ENCODE measurements at places on chromosomes 2 and 18.

DNA sequence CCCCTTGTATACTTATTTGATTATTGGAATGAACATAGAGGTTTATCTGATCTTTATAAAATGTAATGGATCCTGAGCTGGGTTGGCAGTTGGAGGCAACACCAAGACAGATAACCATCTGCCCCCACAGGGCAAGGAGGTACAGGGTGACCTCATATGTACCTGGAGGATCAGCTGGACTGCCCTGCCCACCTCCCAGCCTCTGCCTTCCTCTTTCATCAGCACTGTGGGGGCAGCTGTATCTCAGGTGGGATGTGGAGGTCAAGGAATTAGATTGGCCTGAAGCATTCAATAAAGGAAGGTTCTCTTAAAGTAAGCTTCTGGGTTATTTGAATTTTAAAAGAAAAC lies 92.6 kb downstream of the LYPD6 start:
- no peak for DNase-seq

- no peak for DNase-seq
Measured at GRCh38 chr18:2412281-2412680, 159.0 kb downstream of the METTL4 start.

- no peak for DNase-seq
Measured at GRCh38 chr2:18690342-18690741, 101.0 kb upstream of the NT5C1B start.

- no peak for DNase-seq
Measured at GRCh38 chr2:112811841-112812306, 24.7 kb downstream of the IL1B start.

DNA sequence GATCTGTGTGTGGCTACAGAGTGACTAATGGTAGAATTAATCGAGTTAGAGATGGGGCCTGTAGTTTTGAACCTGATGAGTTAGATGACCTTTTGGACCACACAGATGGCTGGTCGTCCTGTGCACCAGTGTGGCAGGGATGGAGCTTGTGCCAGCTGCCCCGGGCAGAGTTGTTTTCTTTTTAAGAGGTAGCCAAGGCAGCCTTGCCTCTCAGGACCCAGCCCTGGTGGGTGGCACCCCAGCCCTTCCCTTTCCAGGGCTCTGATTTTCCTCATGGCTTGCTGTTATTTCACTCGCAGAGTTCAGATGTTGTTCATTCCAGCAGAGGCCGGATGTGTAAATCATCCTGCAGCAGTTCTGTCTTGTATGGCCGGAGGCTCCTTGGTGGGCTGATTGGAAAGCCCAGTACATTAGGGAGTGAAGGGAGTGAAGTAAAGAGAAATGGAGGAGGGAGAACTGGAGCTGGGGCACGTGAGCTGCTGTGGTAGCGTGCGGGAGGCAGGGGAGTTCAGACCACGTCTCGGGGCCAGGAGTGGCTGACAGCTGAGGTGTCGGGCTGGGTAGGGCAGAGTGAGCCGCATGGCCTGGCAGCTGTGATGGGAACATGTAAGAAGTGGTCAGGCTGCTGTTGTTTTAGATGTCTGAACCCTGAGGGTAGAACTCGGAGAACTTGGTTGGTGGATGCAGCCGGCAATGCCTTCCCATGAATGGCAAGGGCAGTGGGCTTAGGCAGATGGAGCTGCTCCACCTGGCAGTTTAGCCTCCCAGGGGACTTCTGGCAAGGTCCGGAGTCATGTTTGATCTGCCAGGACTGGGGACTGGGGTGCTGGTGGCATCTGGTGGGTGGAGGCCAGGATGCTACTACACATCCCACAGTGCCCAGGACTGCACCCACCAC lies 28.8 kb downstream of the ASAP2 start:
- peak; percentile 51 for DNase-seq

- no peak for DNase-seq
Measured at GRCh38 chr2:18153741-18154140, 275.3 kb downstream of the KCNS3 start.

DNA sequence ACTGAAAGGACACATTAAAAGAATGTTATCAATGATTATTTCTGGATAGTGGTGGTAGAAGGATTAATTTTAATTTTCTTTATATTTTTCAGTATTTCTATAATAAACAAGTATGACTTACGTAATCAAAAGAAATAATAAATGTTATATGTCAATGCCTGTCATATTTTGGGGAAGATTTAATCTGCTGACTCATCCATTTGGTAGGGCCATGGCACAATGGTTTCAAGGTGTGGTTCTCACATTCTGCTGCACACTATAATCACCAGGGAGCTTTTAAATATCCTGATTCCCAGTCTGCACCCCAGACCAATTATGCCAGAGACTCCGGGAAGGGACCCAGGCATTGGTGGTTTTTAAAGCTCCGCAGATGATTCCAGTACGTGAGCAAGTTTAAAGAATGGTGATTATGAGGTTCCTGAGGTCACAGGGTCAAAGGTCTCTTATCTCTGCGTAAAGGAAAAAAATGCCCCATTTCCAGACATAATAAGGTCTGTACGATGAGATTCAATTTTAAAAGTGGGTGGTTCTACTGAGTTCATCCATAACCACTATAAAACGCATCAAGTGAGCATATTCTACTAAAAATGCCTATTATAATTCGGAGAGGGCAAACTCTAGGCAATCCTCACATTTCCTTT lies 27.2 kb downstream of the WIPF1 start:
- no peak for DNase-seq

DNA sequence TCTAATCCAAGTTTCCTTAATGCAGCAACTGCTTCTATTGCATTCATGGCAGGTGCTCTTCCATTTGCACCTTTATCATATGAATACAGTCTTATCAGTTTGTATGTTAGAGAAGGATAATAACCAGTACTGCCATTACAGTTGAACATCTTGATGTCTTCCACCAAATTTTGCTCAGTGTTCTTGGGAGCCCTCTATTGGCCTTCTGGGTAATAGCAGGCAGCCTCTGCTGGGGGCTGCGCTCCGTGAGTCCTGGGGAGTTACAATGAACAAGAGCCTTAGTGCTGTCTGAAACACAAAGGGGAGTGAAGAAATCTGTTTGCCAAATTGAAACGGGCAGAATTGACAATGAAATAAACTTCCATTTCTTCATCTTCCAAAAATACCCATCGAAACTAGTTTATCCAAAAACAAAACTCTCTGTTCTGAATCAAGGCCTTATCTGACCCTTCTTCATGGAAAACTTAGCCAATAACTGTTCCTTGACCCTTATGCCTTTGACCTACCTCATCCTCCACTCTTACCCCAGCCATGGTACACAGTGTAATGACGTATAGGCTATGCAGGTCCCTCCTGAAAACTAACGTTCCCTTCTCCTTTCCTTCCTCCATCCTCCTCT lies 79.9 kb downstream of the ALK start:
- no peak for DNase-seq

GRCh38 chr2:191797942-191798876 lies 48.7 kb downstream of the CAVIN2 start:
- no peak for DNase-seq

- DNase-seq, result no peak
Measured at GRCh38 chr2:168174756-168175155, 72.6 kb downstream of the STK39 start.

- DNase-seq, result no peak
Measured at GRCh38 chr2:11691076-11691660, 21.2 kb upstream of the NTSR2 start.

DNA sequence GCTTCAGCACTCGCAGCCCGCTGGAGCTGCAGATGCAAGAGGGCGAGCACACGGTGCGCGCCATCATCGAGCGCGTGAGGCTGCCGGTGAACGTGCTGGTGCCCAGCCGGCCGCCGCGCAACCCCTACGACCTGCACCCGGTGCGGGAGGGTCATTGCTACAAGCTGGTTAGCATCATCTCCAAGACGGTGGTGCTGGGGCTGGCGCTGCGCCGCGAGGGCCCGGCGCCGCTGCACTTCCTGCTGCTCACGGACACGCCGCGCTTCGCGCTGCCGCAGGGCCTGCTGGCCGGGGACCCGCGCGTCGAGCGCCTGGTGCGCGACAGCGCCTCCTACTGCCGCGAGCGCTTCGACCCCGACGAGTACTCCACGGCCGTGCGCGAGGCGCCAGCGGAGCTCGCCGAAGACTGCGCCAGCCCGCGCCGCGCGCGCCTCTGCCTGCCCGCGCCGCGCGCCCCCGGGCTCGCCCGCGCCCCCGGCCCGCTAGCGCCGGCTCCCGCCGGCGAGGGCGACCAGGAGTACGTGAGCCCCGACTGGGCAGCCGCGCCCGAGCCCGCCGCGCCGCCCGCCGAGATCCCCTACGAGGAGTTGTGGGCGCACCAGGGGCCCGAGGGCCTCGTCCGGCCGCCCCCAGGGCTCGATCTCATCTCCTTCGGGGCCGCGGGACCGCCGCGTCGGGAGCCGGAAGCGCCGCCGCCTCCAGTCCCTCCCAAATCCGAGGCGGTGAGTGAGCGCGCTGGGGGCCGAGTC lies 11.8 kb downstream of the GAREM2 start:
- peak; percentile 90 for DNase-seq

DNA sequence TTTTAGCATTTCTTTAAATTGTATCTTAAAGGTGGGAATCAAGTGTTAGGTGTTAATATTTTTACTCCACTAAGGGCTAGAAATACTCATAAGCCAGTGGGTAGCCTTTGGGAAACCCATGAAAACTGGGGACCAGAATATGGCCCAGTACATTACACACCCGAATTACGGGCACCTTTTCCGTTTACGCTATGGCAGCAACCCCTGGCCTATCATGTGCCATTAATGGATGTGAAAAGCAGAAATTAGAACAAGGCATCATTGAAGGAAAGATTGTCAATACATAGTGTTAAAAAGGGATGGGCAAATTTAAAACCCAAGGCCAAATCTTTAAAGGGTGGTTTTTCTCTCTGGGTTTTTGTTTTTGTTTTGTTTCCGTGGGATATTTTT lies 781 bp downstream of the FARP2 start:
- no peak for DNase-seq

- DNase-seq, result no peak
Measured at GRCh38 chr18:10895976-10896375, 253.4 kb downstream of the PIEZO2 start.

DNA sequence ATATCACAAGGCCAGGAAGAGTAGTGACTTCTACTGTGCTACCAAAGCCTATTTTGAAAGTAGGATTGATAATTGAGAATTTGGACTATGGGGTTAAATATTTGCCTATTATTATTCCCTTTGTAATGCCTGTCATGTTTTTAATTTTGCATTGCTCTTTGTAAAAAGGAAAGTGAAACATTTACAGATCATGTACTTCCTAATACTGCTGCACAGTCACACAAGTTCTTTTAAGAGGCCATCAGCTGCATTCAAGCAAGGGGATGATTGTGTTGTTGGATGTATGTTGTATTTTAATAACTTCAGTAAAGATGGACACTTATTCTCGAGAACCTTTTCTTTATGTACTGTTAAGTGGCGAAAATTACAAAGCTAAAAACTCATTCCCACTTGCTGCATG lies 70.1 kb downstream of the PLEKHA3 start:
- DNase-seq, result no peak

GRCh38 chr18:45935591-45936335 lies 31.4 kb downstream of the EPG5 start:
- DNase-seq, result no peak

DNA sequence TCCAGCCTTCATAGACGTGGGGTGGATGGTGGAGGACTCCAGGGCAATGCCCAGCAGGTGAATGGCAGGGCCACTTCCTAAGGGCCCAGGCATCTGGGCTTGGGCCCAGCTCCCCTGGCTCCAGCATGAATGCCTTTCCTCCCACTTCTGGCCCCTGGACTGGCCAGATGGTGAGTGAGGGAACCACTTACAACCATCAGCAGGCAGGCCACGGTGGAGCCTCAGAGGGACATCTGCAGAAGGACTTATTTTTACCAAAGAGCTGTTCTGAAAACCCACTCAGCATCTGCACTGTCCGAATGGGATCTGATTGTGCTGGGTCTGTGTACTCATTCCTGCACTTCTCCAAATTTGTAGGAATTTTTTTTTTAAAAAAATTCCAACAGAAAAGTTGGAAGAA lies 69.6 kb downstream of the SNTG2 start:
- no peak for DNase-seq

- no peak for DNase-seq
Measured at GRCh38 chr18:78868330-78869316, 111.0 kb upstream of the SALL3 start.

DNA sequence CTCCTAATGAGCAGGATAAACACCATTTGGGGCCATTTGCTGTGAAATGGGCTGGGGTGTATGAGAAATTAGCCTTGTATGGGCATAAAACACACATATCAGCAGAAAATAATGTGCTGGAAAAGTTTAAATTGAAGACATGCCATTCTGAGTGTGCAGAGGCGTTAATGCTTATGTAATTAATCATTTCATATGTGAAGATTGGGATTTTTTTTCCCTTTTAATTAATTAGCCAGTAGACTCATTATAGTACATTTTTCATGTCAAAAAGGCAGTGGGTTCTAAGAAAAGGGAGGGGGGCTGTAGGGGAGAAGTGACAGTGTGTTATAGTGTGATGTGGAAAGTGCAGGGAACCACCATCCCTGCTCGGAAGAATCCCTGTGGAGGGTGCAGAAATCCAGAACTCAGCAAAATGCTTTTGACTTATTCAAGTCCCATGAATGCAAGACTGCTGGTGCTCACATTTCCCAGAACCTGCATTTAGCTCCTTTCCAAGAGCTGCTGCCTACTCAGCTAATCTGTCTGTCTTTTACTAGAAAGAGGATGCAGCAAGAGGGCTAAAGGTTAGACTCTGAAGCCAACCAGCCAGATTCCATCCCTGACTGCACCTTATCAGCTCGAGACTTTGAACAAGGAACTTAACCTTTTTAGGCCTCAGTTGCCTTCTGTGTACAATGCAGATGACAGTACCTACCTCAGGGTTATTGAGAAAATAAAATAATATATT lies 11.6 kb upstream of the COX7A2L start:
- DNase-seq, result no peak

DNA sequence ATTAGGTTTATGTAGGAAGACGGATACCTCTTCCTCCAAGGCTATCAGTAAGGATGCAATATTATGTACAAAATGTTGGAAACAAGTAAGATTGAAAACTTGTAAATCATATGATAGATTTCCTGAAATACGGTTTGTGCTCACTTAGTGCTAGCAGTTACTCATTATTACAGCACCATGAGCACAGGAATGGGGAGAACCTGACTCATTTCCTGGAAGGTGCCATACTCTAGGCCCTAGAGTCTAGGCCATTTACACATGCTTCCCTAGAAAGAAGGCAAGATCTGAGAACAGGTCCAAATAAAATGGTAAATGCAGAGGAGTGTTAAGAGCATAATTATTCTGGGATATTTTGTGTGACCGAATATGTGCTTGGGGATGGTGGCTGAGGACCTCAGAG lies 467.7 kb upstream of the CELF4 start:
- no peak for DNase-seq

- no peak for DNase-seq
Measured at GRCh38 chr2:178005756-178006155, 66.8 kb downstream of the PDE11A start.

Measured in left hindlimb (tissue), 1 donor.